COR-L47 (cell line): ENCODE measurements at places on chromosomes 4 and X.

DNA sequence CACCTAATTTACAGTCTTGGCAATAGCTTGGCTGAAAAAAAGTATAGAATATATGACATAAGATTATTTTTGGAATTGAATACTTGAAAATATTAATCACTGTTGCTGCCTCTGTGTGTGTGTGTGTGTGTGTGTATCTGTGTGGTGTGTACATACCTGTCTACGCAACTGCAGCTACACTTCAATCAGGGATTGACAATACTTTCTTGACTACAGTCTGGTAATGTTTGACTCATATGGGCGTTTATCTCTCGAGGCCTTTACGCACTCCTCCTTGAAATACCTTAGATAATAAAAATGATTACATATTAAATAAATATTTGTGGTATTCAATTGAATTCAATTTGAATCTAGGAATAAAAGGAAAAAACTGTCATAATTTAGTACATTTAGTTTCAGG, 565.2 kb downstream of the PCDH18 start:
- DNase-seq: no peak

- no peak for DNase-seq
Measured at GRCh38 chr4:170872794-170873193, 783.0 kb upstream of the AADAT start.

DNA sequence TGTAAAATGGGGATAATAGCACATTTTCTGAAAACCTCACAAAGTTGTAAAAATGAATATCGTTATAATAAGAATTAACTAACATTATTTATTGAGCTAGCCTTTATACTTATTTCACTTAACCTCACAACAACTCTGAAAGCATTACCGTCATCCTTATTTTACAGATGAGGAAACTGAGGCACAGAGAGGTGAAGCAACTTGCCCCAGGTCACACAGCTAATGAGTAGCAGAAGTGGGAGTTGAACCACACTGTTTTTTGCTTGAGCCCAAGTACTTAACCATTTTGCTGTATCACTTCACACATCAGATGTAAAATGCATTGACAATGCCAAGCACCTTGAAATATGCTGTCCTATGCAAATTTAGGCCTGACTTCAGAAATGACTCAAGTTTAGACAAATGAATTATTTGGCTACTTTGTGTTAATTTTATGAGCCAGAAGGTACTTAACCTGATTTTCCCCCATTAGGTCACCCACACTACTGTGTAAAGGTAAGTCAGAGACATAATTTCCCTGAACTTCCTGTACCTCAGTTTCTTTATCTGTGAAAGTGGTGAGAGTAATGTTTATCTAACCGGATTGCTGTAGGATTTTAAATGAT, 23.1 kb downstream of the CD40LG start:
- no peak for DNase-seq

DNA sequence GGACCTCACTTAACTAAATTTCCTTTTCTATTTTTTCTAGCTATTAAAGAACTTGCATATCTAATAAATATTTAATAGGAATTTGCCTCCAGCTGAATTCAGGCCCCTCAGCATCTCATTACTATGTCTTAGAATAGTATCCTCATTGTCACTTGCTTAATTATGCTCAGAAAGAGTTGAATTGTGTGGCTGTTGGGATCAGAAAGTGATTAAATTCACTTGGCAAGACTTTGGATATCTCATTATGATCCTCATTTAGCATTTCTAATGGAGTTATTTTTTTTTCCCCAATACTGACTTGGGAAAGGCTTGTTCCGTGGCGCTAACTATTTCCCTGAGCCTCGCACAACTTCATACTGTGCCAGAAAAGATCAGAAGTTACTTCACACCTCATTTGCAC, 158.8 kb downstream of the IDS start:
- no peak for DNase-seq

DNA sequence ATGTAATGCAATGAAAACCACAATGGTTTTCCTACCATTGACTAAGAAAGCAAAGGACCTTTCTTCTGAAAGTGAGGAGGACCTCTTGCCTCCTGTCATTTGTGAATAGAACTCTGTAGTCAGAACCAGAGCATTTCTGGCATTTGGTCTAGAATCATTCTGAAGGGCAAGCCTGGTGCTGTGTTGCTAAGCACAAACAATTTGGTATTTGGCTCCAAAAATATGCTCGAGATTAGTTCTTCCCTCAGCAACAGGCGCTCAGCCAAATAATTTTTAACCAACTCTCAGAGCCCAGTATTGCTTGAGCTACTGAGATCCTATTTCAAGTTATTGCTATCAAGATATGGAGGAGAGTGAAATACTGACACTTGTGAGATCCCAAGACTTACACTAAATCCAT, 71.0 kb downstream of the SNCA start:
- no peak for DNase-seq

DNA sequence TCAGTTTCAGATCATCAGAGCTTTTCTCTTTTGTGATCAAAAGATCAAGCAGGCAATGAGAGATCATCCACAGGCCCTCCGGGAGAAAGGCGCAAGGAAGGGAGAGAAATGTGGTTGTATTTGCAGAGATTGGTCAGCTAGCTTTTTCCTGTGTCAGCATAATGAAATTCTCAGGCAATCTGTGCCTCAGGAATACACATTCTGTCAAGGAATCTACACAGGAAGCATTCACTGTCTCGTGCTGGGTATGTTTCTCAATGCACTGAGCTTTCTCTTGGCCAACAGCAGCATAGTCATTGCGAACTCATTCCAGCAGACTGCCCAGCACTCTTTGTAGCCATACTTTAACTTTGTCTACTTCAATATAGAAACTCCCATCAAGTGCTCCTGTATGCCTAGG, 413.7 kb downstream of the PPP3CA start:
- no peak for DNase-seq

DNA sequence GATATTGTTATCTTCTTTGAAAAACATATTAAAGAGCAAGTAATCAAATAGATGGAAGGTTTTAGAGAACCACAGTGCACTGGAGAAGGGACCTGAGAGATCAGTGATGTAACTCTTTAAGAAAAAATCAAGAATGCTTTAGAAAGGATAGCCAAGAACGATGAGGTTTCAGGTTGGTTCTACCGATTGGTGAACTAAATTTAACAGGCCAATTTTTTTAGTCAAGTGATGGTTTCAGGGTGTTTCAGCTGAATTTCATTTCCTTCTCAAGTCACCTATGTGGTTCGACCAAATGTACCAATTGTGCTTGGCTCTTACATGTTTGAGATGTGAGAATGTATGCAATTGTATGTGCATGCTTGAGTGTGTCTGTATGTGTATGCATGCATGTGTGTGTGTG, 26.5 kb downstream of the HS3ST1 start:
- no peak for DNase-seq

DNA sequence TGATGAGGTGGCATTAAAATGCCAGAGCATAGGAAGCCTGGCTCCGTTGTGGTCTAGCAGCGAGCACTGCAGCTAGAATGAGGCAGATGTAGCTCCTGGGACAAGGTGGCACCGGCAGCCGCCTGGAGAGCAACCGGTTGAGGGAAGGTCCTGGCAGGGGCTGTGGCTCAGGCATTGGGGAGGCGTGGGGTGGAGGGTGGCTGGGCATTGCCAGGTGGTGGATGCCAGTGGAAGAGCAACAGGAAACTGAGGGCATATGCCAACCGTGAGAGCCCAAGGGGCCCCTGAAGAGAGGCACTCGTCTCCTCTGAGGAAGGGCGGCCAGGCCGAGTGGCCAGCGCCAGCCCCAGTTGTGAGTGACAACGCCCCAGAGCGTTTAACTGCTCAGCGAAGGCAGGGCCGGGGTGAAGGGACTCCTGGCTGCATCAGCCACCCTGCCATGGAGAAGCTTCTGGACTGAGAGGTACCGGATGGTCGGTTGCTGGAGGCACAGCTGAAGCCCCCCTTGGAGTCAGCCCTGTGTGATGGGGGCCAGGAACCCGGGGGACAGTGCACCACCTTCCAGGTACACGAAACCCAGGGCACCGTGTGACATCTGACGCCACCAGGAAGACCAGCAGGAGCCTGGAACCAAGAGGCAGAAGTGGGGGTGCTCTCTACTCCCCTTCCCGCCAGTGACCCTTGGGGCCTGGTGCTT, 13.2 kb upstream of the PDE6B start:
- no peak for DNase-seq

GRCh38 chr4:65893957-65894755, 223.9 kb upstream of the EPHA5 start:
- DNase-seq: no peak

DNA sequence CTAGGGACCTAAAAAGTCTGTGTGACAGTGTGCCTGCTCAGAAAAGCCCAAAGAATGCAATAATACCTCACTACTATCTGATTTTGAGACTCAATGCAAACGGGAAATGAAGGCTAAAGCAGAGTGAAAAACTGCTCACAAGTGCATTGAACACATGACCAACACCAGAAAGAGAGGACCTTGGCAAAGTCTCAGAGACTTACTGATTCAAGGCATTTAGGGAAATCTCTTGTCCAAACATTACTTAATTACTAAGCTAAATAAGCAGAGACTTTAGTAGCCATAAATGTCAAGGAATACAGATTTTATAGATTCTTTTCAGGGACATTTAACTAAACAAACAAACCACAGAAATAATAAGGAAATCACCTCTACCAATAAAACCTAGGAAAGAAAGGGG, 916.0 kb downstream of the FSTL5 start:
- DNase-seq: no peak

DNA sequence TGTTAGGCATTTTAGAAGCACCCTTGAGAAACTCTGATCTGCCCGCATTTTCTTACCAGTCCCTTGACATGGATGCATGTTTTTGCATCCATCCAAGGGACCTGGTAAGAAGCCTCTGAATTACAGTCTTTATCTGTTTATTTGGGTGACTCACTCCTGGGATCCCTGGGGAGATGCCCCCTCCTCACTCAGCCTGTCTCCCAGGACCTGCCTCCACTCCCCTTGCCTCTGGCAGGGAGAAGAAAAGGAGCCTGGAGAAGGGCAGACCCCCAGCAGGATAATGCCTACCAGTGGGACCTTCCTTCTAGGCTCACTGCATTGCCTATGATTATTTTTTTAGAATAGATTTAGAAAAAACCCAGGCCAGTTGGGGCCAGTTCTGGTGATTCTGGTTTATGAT, 329.4 kb downstream of the PTTG2 start:
- DNase-seq: no peak

- no peak for DNase-seq
Measured at GRCh38 chr4:111573386-111573785, 571.9 kb upstream of the FAM241A start.

- no peak for DNase-seq
Measured at GRCh38 chr4:14967982-14968381, 34.3 kb upstream of the CPEB2 start.

GRCh38 chr4:129109965-129110824, 14.2 kb downstream of the C4orf33 start:
- DNase-seq: no peak

- no peak for DNase-seq
Measured at GRCh38 chr4:113881256-113881655, 98.2 kb downstream of the ARSJ start.

DNA sequence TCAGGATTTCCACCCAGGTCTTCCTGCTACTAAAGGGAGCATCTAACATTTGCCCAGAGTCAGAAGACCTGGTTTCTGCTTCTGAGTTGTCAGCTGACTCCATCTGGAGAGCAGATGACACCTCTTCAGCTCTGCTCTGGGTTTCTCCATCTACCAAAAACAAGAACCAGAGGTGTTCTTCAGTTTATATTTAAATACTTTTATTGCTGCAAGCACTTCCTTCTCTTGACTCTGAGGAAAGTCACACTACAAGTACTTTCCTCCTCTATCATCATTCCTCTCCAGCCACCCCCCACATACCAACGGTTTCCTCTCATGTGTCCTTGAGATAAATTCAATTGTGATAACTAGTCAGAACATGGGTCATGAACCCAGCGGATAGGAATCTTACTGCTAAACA, 88.4 kb downstream of the PPP3CA start:
- DNase-seq: no peak

GRCh38 chr4:96986816-96987215, 1146.9 kb downstream of the PDHA2 start:
- DNase-seq: no peak

DNA sequence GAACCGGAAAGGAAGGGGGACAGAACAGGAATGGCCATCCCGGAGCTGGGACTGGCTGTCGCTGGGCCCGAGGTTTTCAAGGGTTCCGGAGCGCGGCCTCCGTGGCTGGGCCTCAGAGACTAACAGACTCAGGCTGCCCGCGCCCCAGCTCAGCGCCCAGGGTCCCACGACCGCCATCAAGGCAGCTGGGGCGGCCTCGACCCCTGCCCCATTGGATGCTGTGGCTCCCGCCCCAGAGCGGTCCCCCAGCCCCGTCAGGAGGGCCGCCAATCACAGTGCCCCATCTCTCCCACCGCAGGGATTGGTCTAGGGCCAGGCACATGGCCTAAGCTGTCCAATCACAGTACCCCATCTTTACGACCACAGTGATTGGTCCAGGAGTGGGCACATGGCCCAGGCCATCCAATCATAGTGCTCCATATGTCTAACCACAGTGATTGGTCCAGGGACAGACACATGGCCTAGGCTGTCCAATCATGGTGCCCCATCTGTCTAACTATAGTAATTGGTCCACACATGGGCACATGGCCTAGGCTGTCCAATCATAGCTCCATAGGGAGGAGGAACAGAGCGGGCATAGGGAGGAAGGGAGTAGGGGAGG, 105.3 kb upstream of the NKX1-1 start:
- no peak for DNase-seq

DNA sequence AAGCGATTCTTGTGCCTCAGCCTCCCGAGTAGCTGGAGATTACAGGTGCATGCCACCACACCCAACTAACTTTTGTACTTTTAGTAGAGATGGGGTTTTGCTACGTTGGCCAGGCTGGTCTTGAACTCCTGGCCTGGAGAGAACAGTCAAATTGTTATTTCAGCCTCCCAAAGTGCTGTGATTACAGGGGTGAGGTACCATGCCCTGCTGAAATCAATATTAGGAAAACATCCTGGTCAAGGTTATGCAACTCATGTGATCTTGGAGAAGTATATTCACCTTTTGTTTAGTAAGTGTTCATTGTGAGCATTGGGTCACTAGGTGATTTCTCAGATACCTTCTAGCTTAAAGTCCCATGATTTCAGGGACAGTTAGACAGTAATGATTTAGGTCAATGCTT, 167.8 kb downstream of the AASDH start:
- DNase-seq: no peak

- DNase-seq: no peak
Measured at GRCh38 chr4:154778264-154778663, 2.8 kb upstream of the RBM46 start.

DNA sequence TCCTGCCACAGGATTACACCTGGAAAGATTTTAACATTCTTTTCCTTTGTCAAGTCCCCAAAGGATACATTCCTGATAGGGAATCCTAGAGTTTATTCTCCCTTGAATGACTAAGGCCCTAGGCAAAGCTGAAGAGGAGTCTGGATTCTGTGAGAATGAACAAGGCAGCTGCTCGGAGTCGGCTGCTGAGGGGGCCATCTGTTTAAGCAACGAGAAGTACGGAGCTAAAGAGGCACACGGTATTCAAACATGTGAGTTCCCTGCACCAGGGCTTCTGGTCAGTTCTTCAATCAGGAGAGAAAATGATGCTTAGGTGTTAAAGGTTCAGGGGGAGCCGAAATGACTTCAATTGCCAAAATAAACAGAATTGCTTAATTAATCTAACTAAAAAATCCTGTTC, 97.6 kb downstream of the MGST2 start:
- no peak for DNase-seq

GRCh38 chr4:7462509-7462971, 27.8 kb upstream of the PSAPL1 start:
- DNase-seq: peak; percentile 80

GRCh38 chr4:6497796-6498195, 25.4 kb upstream of the PPP2R2C start:
- no peak for DNase-seq
